ENCODE measurements at places on chromosomes 3 and 15. TPM values are rescaled to one million over a fixed set of nuclear protein-coding genes. Genes with fewer than 3 reads are reported as not detected.

Gene FAM174B
- total RNA-seq, result 17.1 TPM

DNA sequence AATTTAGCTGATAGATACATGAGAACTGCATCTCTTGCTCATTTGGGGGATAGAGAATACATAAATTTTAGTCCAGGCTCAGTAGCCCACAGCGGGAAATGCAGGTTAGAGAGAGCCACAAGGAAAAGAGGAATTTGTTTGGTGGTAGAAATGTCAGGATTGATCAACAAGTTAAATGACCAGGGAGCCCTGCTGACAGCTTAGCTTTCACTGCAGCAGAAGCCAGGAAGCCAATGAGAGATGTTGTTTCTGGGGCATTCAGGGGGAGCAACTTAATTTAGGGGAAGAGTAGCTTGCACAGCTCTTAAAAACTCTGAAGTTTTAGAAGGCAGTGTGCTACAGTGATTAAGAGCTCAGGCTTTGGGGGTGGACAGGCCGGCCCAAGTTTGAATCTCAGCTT lies 22.7 kb downstream of the ARHGEF26 start:
- H3K27ac ChIP-seq, result no peak overlapping the region
- H3K36me3 ChIP-seq, result no peaks in the 10 kb centered on the region
- DNase-seq, result no peak
- no peaks in the 10 kb centered on the region for H3K27me3 ChIP-seq
- H3K4me3 ChIP-seq, result no peak overlapping the region

DNA sequence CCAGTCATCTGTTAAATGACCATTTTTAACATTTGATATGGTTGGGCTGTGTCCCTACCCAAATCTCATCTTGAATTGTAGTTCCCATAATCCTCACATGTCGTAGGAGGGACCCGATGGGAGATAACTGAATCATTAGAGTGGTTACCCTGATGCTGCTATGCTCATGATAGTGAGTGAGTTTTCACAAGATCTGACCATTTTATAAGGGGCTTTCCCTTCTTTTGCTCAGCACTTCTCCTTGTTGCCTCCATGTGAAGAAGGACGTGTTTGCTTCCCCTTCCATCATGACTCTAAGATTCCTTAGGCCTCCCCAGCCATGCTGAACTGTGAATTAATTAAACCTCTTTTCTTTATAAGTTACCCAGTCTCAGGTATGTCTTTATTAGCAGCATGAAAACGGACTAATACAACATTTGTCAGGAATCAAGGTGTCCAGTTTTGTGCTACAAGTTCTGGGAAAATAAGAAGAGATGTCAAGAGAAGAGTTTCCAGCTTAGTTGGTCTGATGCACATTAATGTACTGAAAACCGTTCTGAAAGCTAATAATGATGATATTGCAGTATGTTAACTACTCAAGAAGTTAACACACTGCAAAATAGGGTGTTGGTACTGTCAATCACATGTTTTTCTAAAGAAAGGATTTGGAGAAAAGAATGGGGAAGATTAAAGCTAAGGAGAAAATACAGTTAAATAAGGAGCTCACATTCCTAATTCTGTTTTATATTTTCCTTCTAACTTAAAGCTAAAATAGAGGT lies 67.9 kb downstream of the ATP8B4 start:
- no peak overlapping the region for H3K27ac ChIP-seq
- no peaks in the 10 kb centered on the region for H3K27me3 ChIP-seq
- H3K4me1 ChIP-seq, result peaks cover 7% of the 10 kb centered on the region
- DNase-seq, result no peak
- no peak overlapping the region for H3K4me3 ChIP-seq
- no peaks in the 10 kb centered on the region for H3K36me3 ChIP-seq

- H3K27ac ChIP-seq, result peak overlapping the region; percentile 31
- no peaks in the 10 kb centered on the region for H3K27me3 ChIP-seq
- peaks cover 85% of the 10 kb centered on the region for H3K36me3 ChIP-seq
- H3K4me1 ChIP-seq, result peaks cover 97% of the 10 kb centered on the region
- no peak overlapping the region for H3K4me3 ChIP-seq
Observed at GRCh38 chr3:30672959-30673358, 66.6 kb downstream of the TGFBR2 start.

DNA sequence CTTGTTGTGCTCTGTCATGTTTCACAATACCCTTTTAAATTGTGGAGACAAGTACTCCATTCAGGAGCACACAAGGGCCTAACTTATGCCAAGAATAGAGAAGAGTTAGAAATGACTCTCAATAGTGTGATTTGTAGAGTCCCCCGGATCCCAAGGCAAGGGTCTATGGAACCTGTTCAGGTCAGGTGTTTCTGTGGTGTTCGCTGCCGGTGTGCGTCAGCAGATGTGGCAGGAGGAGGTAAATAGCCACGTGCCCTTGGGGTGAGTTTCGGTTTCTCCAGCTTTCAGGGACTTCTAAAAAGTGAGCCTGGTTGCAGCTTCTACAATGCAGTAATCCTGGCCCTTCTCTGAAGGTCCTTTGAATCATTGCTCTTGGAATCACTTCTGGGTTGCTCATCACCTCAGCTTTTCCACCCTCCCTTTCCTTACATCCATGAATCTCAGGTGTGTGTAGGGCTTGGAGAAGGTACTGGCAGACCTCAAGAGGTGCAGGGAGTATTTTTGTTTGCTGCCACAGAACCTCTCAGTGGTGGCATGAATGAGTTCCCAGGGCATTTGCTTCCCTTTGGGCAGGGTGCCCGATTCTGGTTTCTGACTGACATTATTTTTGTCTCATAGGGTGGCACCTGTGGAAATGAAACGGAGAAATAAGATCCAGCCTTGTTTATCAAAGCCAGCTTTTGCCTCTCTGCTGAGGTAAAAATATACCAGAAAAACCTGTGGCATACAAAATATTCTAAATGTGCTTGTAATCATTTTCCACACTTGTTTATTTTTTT lies 7.3 kb downstream of the ST3GAL6 start:
- no peaks in the 10 kb centered on the region for H3K27me3 ChIP-seq
- H3K4me3 ChIP-seq, result no peak overlapping the region
- peak overlapping the region; percentile 67 for H3K27ac ChIP-seq
- peaks cover 65% of the 10 kb centered on the region for H3K4me1 ChIP-seq
- peak; percentile 62 for DNase-seq
- peaks cover 14% of the 10 kb centered on the region for H3K36me3 ChIP-seq

GRCh38 chr3:160569894-160570652 lies 4.7 kb upstream of the KPNA4 start:
- H3K27ac ChIP-seq, result no peak overlapping the region
- no peak for DNase-seq
- no peaks in the 10 kb centered on the region for H3K27me3 ChIP-seq
- H3K36me3 ChIP-seq, result peaks cover 6% of the 10 kb centered on the region

GRCh38 chr3:129663930-129664646 lies 57.6 kb upstream of the PLXND1 start:
- H3K4me3 ChIP-seq, result peak overlapping the region; percentile 15
- H3K27ac ChIP-seq, result peak overlapping the region; percentile 76
- no peaks in the 10 kb centered on the region for H3K27me3 ChIP-seq
- peaks cover 2% of the 10 kb centered on the region for H3K36me3 ChIP-seq
- no peak for DNase-seq

Gene ZNF35
- total RNA-seq, result 7.9 TPM

Gene ANKRD34C
- 0.66 TPM for total RNA-seq

Gene CISH
- total RNA-seq, result 16.6 TPM

Gene TLR9
- total RNA-seq, result 0.66 TPM

- H3K4me3 ChIP-seq, result no peak overlapping the region
- peaks cover 91% of the 10 kb centered on the region for H3K4me1 ChIP-seq
Observed at GRCh38 chr3:128763967-128764366, 38.0 kb downstream of the RAB7A start.

DNA sequence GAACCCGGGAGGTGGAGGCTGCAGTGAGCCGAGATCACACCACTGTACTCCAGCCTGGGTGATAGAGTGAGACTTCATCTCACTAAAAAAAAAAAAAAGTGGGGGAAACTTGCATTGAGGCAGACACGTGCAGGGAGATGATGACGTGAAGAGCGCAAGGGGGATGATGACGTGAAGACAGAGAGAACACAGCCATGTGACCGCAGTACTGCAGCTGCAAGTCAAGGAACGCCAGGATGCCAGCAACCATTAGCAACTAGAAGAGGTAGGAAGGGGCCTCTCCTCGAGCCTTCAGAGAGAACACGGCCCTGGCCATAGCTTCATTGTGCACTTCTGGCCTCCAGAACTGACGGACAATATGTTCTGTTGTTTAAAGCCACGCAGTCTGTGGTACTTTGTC lies 28.3 kb downstream of the RFT1 start:
- DNase-seq, result no peak
- H3K4me3 ChIP-seq, result no peak overlapping the region
- no peaks in the 10 kb centered on the region for H3K27me3 ChIP-seq

Gene GYG1
- total RNA-seq, result 155 TPM

All from left ventricle myocardium inferior (tissue), 1 donor.